ENCODE measurements at places on chromosomes 3 and 15. TPM values are rescaled to one million over a fixed set of nuclear protein-coding genes. Genes with fewer than 3 reads are reported as not detected.

KCNMB2 gene
- 18.2 TPM for total RNA-seq

RFT1 gene
- 6.2 TPM for total RNA-seq

PEAK1 gene
- 44.2 TPM for total RNA-seq

DNA sequence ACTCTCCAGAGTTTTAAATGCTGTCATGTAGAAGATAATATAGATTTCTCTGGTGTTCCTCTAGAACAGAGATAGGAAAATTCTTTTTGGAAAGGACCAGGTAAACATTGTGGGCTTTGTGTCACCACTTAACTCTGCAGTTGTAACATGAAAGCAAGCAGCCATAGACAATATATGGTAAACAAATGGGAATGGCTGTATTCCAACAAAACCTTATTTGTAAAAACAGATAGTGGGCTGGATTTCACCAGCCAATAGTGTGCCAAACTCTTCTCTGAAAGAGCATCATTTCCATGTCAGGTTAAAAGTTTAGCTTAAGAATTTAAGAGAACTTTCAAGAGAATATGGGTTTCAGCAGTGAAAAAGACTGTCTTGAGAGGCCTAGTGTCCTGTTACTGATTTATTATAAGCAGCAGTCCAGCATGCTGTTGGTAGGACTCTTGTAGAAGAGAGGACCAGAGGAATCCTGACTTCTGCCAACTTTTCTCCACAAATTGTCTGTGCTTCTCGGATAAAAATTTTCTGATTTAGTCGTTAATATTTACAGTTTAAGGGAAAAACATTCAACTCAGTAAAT lies 107.7 kb downstream of the TCF12 start:
- DNase-seq = no peak
- H3K27me3 ChIP-seq = no peaks in the 10 kb centered on the region
- H3K27ac ChIP-seq = no peak overlapping the region

DNA sequence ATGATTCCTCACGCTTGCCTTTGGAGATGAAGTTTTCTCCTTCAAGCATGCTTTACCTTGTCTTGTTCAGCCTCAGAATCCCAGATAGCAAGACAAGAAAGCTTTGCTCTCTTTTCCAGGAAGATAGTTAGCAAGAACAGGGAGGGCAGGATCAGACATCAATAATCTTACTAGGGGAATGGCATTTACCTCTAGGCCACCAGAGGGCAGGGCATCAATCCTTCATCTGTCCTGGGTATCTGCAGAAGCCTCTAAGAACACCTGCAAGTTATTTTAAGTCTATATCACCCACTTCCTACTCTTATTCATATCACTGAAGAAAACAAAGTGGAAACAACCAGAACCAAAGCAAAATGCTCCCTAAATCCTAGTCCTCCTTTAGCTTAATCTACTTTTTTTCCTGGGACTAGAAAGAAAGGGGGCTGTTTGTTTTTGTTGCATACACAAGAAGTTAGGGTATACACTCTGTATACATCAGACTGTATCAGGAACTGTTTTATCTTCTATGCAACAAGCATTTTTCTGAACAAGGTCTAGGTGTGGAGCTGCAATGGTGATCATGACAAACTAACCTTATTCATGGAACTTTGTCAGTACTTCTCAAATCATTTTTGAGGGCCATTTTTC lies 862.5 kb downstream of the CADM2 start:
- H3K4me1 ChIP-seq = no peaks in the 10 kb centered on the region
- DNase-seq = no peak
- no peak overlapping the region for H3K27ac ChIP-seq
- no peak overlapping the region for H3K4me3 ChIP-seq
- H3K27me3 ChIP-seq = no peaks in the 10 kb centered on the region
- no peaks in the 10 kb centered on the region for H3K36me3 ChIP-seq
